ENCODE measurements at places on chromosomes 7 and 10.
A peak's percentile ranks its signal among the peaks of the same experiment; 100 is the strongest.

- no peak for DNase-seq
These were observed 21.7 kb downstream of the HIBADH start for GRCh38 chr7:27640884-27641574.

- no peak for DNase-seq
These were observed 3.8 kb upstream of the STMP1 start for GRCh38 chr7:135658564-135658963.

GRCh38 chr7:130444234-130444633 lies 3.4 kb upstream of the CEP41 start:
- DNase-seq: no peak

GRCh38 chr10:97025613-97026242 lies 160.0 kb downstream of the SLIT1 start:
- DNase-seq: no peak

GRCh38 chr7:19095353-19095860 lies 22.0 kb downstream of the TWIST1 start:
- DNase-seq: no peak

DNA sequence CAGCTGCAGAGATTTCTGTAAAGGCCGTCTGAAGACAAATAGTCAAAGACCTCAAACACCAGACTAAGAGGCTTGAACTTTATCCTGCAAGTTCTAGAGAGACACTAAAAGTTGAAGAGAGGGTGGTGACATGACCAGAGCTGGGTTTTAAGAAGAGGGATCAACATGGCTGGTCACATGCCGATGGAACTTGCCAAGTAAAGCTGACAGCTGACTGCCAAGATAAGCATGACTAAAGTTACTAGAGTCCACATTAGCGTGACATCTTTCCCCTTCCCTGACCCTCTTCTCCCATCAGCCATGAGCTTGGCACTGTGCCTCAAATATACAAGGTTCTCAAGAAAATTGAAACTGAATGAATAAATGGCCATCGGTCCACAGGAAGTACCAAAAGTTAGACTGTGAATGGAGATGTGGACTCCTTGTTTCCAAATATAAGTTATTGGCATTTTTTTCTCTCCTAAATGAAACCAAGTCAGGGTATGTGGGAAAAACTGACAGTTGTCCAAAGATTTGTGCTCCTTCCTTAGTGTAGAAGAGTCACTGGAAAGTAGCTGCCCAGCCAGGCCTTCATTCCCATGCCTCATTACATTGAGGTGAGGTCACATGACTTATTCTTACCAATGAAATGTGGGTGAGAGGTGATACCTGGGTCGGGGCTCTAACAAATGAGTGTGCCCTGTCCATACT lies 24.5 kb downstream of the XPNPEP1 start:
- no peak for DNase-seq

- DNase-seq: no peak
These were observed 281.6 kb downstream of the AGMO start for GRCh38 chr7:15280078-15280733.

GRCh38 chr7:50449501-50449880 lies 659 bp downstream of the FIGNL1 start:
- no peak for DNase-seq

GRCh38 chr10:132129431-132129830 lies 57.3 kb upstream of the DPYSL4 start:
- DNase-seq: no peak

- no peak for DNase-seq
These were observed 61.5 kb downstream of the IQUB start for GRCh38 chr7:123472750-123473445.

- DNase-seq: no peak
These were observed 123.4 kb downstream of the SPAG6 start for GRCh38 chr10:22468570-22469320.

GRCh38 chr7:101121991-101122932 lies 4.6 kb upstream of the SERPINE1 start:
- DNase-seq: no peak

DNA sequence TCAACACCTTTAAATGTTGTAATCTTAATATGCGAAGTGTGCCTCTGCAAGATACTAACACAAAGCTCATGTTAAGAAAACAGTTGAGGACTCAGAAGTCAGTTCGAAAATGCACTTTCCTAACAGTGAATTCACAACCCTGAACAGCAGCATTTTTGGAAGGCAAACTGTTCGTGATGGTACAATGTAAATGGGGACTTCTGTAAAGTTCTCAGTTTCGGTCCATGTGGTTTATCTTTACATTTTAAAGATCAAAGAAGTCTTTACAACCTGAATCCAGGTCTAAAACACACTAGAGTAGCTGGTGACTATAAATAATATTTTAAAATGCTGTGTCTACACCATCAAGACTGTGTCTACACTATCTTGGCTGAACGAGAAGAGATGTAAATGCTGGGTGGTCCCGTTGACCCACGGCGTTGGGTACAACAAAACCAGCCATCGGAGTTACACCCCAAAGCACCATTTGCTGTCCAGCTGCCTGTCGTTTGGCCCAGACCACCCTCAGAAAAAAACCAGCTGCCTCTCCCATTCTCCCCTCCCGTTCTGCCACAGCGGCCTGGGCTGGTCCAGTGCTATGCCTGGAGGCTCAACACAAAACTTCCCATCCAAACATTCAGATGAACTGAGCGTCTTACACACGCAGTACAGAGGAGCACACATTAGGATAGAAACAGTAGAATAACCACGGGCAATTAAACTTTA lies 42.9 kb downstream of the MKI67 start:
- DNase-seq: no peak

- DNase-seq: no peak
These were observed 682.8 kb downstream of the MAGI2 start for GRCh38 chr7:78770422-78771410.

GRCh38 chr7:82263920-82264782 lies 179.4 kb downstream of the CACNA2D1 start:
- no peak for DNase-seq

DNA sequence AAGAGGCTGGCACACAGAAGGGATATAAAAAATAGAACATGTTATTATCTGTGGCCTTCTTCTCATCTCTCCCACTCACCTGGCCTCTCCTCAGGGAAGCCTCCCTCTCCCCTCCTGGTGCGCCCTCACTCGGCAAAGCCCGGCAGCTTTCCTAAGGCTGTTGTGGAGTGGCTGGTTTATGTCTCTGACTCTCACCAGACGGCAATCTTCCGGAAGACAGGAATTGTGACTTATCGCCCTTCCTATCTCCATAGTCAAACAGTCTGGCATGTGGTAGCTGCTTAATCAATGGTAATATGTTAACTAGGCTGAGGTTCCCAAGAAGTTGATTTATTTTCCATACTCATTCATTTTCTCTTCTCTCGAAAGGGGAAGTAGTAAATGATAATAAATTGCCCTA lies 78.7 kb downstream of the ATXN7L1 start:
- no peak for DNase-seq

DNA sequence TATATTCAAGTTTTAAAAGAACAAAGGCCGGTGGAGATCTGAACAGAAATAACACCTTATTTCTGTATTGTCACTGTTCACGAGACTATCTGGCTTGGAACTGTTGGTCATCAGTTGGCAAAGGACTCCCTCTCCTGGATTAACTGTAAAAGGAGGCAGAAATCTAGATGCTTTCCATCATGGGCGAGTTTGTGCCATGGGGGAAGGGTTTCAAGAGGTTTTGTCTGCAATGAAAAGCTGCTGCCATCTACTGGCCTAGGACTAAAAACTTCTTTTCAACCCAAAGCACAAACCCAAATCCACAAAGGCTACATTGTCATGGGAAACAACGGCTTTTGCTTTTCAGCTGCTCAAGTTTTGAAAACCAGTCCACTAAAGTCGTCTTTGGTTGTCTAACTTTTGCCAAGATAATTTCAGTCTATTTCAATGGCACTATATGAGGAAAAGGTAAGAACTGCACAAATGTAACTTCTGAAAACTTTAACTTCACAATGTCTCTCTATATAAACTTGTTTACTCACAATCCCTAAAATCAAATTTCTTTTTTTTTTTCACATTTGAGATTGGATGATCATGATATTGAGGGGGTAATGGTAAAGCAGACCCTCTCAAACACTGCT lies 196.8 kb downstream of the SKAP2 start:
- peak; percentile 39 for DNase-seq

DNA sequence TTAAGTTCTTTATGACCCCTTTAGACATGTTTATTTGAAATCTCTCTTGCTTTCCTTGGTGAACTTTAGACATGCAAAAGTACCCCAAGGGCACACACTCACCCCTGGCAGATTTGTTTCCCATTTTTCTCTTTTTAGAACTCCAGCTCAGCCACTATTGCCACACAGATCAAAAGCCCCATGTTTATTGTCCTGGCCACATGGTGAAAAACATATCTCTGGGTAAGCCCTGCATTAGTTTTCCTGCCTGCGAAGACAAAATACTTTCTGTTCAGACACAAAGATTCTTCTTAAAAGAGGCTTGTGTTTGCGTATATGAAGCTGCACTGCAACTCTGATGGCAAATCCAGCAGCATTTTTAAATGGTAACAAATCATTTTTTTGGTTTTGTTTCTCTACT lies 200.0 kb downstream of the POLR1F start:
- DNase-seq: no peak

- DNase-seq: no peak
These were observed 12.3 kb upstream of the ACSM6 start for GRCh38 chr10:95181726-95182125.

GRCh38 chr10:92074126-92074887 lies 150.7 kb downstream of the BTAF1 start:
- DNase-seq: no peak

- no peak for DNase-seq
These were observed 17.5 kb upstream of the LFNG start for GRCh38 chr7:2501947-2502646.

- no peak for DNase-seq
These were observed 16.4 kb upstream of the CTTNBP2 start for GRCh38 chr7:117889611-117890010.

DNA sequence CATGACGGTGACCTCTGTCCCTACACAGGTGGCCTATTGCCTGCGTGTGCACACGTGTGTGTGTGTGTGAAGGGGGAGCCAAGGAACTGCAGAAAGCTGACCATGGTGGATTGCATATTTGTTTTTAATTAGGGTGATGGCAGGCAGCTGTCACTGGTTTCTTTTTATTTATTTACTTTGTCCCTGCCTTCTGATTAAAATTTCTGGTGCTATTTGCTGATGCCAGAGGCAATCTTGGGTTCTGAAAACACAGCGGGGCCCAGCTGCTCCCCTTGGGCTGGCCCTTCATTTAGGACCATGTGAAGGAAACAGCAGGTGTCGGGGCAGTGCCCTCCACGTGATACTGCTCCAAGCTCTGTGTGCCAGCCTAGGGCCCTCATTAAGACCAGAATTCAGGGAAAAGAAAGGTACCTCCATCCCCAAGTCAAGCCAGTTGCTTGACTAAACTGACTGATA lies 71.3 kb upstream of the PODXL start:
- no peak for DNase-seq

GRCh38 chr10:102650655-102651454 lies 6.6 kb downstream of the TRIM8 start:
- no peak for DNase-seq

Measured in NK-92 treated with Interleukin-12 subunit alpha and Interleukin-12 subunit beta, amount 100 ng/mL, for 24 hours (cell line).